Stimulated activated CD8-positive, alpha-beta memory T cell treated with anti-CD3 and anti-CD28 coated beads, Interleukin-2, amount 100 ng/mL, for 1 hour (primary cell): ENCODE measurements at places on chromosomes 13 and 19.

- no peak for DNase-seq
Observed at GRCh38 chr13:110173247-110173818, 133.6 kb downstream of the COL4A1 start.

- no peak for DNase-seq
Observed at GRCh38 chr13:33842207-33842606, 24.3 kb downstream of the RFC3 start.

DNA sequence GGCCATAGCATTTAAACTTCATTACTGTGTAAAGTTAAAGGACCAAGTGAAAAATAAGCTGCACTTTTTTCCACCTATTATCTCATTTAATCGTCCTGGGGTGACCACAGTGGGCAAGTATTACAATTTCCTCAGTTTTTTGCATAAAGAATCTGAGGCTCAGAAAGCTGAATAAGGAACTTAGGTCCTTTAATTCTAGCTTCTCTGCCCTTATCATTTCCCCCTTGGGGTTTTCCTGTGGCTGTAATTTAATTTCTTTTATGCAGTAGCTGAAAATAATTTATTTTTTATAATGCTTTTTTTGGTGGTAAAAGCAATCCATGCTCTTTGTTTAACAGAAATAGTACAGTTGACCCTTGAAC, 59.8 kb upstream of the RCBTB2 start:
- DNase-seq: no peak

- DNase-seq: peak; percentile 45
Observed at GRCh38 chr19:1513499-1514294, 878 bp upstream of the ADAMTSL5 start.

GRCh38 chr13:46745706-46746105, 51.3 kb downstream of the ESD start:
- no peak for DNase-seq

DNA sequence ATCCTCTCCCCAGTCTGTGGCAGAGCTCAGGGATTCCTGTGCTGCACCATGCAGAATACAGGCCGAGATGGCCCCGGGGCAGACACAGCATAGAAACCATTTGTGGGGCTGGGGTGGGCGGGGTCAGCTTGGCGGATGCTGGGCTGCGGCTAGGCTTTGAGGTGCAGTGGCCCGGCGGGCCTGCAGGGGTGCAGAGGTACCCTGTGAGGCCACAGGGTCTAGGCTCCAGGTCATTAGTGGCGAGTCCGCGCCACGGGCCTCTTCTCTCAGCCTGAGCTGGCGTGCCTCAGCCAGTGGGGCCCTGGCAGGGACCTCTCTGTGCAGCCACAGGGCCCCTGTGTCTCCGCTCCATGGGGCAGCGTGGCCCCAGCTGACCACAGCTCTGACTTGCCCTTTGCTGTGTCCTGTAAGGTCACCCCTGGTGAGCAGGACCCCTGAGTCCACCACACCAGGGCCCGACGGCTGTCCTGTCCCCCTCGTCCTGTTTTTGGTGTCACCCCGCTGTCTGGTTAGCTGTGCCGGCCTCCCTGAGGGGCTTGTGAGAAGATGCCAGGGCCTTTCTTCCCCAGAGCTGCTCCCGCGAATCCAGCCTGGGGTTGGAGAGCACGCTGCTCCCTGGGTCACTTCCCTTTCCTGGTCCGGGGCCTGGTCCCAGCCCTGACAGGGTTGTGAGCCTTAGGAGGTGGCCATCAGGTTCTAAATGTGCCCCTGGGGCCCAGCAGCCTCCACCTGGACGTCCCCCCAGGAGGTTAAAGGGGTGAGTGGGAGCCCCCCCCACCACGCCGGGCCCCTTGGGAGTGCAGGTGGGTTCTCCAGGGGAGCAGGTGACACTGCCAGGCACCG, 12.1 kb downstream of the KDM4B start:
- DNase-seq: no peak

- DNase-seq: no peak
Observed at GRCh38 chr13:42401376-42401775, 129.4 kb downstream of the AKAP11 start.

GRCh38 chr13:97141564-97142005, 80.5 kb upstream of the MBNL2 start:
- DNase-seq: no peak

DNA sequence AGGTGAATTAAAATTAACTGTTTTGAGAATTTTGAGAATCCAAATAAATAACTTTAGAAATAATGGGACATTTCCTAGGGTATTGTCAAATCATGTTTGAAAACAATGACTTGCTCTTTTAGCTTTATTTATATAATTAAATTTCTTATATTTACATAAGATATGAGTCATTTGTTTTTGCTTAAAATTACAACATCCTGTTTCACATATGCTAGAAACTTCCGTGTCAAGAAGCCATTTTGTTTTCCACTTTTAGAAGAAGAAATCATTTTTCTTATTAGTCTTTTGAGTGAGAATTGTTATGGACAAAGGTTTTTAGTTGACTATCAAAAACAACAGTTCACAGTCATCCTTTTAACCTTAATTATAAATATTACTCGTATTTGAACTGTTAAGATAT, 48.2 kb downstream of the DPY19L3 start:
- DNase-seq: no peak

DNA sequence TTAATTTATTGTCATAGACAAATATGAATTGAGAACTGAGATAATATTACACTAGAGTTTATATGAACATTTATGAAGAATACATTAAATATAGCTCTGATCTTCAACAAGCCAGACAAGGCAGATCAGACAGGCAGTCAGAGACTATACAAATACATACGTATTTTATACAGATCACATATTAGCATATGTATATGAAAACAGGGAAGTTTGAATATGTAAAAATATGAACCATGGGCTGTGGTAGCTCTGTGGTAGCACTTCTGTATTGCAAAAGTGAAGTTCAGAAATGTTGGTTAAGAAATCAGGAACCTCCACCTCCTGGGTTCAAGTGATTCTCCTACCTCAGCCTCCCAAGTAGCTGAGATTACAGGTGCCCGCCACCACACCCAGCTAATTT, 20.7 kb downstream of the GPR180 start:
- no peak for DNase-seq

DNA sequence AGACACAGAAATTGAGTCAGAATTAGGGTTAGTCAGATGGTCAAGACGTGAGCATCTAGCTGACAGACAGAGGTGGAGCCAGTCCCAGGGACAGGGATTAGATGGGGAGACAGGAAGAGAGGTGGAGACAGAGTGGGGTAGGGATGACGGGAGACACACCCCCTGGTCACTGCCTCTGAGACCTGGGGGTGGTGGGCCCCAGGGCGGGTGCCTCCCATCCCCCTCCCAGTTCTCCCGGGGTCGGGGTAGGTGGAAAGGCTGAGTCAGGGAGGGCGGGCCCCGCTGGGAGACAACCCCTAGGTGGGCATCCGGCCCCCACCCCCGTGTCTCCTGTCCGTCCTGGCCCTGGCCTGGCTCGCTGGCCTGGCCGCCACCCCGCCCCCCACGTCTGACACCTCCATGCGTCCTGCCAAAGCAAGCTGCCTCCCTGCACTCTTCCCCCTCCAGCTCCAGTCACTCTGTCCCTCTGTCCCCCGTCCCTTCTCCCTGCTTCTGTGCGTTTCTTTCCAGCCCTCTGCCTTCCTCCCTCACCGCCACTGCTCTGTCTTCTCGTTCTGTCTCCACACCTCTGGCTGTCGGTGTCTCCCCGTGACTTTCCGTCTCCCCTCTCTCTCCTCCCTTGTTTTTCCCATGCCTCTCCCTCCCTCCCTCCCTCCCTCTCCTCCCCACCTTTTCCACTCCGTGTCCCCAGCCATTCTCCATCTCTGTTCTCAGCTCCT, 15.1 kb downstream of the CCDC97 start:
- DNase-seq: no peak

DNA sequence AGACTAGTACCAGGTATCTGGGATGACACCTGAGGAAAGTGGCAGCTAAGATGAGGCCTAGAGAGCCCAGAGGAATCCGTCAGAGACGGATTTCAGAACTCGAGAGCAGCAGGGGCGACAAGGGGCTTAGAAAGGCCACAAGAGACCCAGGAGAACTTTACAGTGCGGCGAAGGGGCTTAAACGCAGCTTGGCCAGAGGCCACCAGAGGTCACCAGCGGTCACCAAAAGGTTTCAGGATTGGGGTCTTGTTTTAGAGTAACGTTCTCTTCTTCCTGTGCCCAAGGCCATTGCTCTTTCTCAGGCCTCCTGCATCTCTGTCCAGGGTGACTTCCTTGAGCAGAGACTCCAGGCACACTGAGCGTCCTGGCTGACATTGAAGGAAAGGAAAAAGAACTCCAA, 2.2 kb downstream of the ZSCAN22 start:
- DNase-seq: no peak

DNA sequence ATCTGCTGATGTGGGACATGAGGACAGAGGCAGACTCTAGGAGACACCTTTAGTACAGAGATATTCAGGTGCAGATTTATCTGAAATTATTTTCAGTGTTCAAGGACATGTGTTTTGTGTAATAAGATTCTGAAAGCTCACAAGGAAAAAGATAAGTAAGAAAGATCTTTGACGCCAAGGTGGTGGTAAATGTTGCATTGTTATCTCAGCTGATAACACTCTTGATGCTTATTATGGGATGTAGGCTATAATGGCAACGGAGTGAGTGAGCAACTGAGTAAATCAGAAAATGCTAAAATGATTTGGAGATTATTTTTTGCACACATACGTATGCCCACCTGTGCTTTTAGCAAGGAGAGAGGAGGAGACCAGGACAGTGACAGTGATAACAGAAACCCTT, 510.9 kb downstream of the KLF12 start:
- no peak for DNase-seq

DNA sequence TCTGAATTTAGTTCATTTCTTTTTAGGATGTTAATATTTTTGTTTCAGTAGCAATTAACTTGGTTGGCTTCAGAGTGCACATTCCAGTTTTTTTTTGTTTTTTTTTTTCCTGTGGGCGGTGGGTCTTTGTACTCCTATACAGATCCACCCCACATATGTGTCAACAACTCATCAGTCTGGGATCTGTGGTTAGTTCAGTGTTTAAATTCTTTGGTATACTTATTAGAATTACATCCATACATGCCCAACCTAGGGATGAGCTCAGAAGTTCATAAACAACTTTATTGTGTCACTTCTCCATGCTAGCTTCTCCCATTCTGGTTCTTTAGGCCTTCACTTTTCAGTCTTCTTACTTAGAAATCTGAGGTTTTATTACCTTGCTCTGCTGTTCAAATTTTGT, 50.9 kb downstream of the PCCA start:
- no peak for DNase-seq

DNA sequence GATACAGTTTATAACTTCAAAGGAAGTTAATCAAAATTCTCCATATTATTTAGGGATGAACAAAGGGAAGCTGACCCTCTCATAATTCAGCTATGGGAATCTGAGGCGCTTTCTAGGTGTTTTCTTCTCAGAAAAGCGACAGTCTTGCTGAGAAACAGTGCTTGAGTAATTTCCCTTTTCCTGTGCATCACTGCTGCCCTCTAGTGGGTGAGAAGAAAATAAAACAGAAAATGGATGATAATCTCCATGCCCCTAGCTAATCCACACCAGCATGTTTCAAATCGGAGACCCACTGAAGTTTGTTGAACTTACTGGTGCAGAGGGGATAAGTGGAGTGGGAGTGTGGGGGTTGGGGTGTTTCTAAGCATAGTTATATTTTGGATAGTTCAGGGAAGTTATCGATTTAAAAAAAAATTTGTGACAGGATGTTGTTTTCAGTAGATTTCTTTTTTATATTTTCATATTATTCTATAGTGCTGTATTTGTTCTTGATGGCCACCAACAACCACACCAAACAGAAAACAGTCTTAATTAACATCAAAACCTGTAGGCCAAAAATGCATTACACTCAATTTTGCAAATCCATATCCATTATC, 21.4 kb downstream of the LCP1 start:
- no peak for DNase-seq

DNA sequence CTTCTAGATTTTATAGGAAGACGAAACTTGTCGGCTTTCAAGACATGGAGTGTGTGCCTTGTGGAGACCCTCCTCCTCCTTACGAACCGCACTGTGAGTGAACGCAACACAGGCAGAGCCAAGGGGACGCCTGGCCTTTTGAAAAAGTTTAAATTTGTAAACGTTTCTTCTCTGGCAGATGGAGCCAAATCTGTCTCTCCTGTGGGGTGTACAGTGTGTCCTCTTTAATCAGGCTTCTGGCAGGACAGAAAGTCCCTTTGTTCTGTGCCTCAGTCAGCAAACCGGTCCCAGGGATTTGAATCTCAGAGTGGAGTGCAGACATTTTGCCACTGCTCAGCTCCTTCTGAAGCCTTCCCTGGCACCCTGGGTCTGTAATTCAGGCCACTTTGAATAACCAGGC, 56.5 kb downstream of the TNFRSF19 start:
- DNase-seq: no peak

DNA sequence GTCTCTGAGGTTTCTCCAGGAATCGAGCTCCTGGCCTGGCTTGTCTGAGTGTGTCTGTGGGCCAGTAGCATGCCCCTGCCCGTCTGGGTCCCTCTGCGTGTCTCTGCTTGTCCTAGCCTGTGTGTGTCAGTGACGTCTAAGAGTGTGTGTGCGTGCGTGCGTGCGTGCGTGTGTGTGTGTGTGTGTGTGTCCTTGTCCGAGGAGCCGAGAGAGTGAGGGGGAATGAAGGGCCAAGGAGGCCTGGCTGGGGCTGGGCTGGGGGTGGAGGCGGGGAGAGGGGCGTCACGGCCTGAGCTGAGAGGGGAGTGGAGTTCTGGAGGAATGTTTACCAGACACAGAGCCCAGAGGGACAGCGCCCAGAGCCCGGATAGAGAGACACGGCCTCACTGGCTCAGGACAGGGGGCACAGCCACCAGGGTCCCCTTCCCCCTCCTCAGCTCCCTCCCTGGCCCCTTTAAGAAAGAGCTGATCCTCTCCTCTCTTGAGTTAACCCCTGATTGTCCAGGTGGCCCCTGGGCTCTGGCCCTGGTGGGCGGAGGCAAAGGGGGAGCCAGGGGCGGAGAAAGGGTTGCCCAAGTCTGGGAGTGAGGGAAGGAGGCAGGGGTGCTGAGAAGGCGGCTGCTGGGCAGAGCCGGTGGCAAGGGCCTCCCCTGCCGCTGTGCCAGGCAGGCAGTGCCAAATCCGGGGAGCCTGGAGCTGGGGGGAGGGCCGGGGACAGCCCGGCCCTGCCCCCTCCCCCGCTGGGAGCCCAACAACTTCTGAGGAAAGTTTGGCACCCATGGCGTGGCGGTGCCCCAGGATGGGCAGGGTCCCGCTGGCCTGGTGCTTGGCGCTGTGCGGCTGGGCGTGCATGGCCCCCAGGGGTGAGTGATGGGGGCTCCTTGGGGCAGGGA, at the start of gene AXL:
Gene AXL (plus strand): TSS at position 609 of the 893 bp plus-strand sequence. CDS start 170 bp downstream, at position 779.
- DNase-seq: no peak
